ENCODE measurements at places on chromosomes 6 and 20.

DNA sequence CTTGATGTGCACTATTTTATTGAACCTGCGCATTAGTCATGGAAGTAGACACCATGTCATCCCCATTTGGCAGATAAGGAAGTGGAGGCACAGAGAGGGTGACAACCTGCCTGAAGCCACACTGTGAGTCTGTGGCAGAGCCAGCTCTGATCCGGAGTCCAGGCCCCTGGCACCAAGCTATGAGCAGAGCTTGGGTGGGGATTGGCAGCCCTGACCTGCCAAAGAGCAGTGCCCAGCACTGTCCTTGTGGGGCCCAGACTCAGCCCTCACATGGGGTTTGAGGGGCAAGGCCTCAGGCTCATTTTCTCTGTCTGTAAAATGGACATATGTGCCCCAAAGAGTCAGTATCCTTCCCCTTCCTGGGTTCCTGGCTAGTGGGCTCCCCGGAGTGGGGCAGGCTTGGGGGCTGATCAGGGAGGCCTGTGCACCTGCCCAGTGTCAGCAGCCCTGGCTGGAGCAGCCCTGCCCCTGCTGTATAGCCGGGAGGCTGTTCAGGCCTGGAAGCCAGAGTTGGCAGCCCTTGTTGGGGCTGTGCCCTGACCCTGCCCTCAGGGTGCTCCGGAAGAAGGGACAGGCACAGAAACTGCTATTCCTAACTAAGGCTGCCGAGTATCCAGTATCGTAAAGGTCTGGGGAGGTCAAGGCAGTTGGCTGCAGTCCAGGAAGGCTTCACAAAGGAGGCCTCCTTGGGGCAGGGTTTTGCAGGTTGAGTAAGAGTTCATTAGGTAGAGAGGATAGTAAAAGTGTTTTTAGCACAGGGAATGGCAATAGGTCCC lies 38.7 kb downstream of the TGM2 start:
- DNase-seq: no peak

GRCh38 chr20:40056171-40056570 lies 632.9 kb downstream of the MAFB start:
- DNase-seq: no peak

GRCh38 chr20:63810730-63811490 lies 20.2 kb downstream of the ZBTB46 start:
- DNase-seq: no peak

GRCh38 chr20:51306521-51307358 lies 235.8 kb downstream of the NFATC2 start:
- DNase-seq: peak; percentile 75

GRCh38 chr20:54475334-54476168 lies at the start of gene DOK5:
DOK5 (plus strand) TSS chr20:54475593; CDS start chr20:54475947, 354 bp downstream.
- DNase-seq: no peak

GRCh38 chr6:156791320-156791850 lies 14.2 kb downstream of the ARID1B start:
- DNase-seq: no peak

DNA sequence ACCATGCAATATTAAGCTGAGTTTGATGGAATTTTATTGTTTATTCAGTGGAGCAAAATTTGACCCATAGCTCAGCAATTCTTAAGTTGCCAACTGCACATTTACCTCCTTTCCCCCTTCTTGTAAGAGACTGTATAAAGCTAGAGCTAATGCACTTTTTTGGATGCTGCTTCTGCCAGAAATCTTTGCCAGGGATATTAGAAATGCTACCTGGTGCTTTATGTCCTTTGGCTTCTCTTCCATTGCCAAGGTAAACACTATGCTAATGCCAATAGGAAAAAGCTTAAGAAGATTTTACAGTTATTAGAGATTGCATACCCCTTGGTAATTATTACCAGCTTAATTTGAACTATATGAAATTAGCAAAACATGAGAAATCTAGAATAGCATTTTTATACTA lies 79.0 kb upstream of the OGFRL1 start:
- no peak for DNase-seq

DNA sequence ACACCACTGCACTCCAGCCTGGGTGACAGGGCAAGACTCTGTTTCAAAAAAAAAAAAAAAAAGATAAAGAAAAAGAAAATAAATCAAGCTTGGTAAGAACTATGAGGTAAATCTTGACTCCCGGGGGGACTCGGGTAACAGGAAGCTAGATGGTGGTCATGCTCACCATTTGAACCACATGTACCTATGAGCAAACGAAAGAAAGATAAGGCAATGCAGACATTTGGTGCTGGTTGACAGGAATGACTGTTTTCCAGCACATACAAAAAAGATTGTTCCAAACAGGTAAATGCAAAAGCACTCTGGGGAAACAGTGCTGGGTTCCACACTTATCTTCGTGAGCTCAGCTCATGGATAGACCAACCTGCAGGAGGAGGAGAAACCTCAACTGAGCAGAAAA lies 22.8 kb upstream of the PTPN1 start:
- no peak for DNase-seq

Data from activated naive CD4-positive, alpha-beta T cell treated with Interleukin-2 at 50 U/mL for 16 hours (primary cell).